ENCODE measurements at places on chromosomes 7 and 10. TPM values are rescaled to one million over a fixed set of nuclear protein-coding genes. Genes with fewer than 3 reads are reported as not detected.

KAZALD1 gene
- 0.12 TPM for total RNA-seq

SPDYE2B gene
- not detected for total RNA-seq

FXYD4 gene
- not detected for total RNA-seq

EGFR gene
- 16.8 TPM for total RNA-seq

ERV3-1 gene
- total RNA-seq: 37.9 TPM
